ENCODE measurements at places on chromosomes 6 and 20.

DNA sequence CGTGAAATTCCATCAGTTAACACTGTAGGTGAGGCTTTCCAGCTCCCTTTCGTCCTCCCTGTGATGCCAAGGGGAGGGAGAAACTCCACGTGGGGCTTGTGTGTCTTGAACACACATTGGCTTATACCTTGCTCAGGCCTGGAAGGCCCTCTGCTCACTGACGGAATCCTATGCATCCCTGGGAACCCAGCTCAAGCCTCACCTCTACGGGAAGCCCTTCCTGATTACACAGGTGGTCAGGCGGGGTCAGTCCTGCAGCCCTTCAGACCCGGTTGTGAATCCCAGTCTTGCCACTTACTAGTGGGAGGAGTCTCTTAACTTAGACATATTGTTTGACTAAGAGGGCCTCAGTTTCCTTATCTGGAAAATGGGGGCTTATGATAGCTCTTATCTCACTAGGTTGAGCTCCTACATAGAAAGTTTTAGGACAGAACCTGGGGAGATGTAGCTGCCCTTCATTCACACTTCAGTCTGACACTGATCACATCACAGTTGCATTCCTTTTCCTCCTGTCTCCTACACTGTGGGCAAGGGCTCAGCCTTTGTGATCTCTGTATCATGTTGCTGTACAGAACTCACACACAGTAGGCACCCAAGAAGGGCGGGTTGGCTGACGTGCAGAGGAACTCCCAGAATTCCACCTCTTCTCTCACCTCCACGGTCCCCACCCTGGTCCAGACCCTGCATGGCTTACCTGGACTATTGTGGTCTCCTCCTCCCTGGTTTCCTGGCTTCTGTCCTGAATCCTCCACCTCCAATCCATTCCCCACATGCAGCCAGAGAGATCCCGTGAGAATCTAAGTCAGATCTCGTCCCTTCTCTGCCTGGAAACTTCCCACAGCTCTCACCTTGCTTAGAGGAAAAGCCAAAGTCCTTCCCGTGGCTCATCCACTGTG lies 129.6 kb downstream of the CEBPB start:
- DNase-seq = no peak

GRCh38 chr6:140548366-140548765 lies 1173.9 kb upstream of the CITED2 start:
- DNase-seq = no peak

DNA sequence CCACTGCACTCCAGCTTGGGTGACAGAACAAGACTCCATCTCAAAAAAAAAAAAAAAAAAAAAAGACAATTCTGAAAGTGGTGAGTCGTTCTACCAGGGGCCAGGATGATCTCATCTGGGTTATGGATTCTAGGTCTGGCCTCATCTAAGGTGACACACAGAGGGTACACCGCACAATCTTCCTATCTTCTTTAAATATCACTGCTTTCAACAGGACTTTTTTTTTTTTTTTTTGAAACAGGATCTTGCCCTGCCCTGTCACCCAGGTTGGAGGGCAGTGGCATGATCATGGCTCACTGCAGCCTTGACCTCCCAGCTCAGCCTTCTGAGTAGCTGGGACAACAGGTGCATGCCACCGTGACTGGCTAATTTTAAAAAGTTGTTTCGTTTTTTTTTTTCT lies 67.7 kb downstream of the SLC16A10 start:
- DNase-seq = no peak

GRCh38 chr6:19838442-19839236 lies 1.5 kb downstream of the ID4 start:
- DNase-seq = no peak

GRCh38 chr20:63315731-63316491 lies 22.9 kb downstream of the COL20A1 start:
- no peak for DNase-seq

DNA sequence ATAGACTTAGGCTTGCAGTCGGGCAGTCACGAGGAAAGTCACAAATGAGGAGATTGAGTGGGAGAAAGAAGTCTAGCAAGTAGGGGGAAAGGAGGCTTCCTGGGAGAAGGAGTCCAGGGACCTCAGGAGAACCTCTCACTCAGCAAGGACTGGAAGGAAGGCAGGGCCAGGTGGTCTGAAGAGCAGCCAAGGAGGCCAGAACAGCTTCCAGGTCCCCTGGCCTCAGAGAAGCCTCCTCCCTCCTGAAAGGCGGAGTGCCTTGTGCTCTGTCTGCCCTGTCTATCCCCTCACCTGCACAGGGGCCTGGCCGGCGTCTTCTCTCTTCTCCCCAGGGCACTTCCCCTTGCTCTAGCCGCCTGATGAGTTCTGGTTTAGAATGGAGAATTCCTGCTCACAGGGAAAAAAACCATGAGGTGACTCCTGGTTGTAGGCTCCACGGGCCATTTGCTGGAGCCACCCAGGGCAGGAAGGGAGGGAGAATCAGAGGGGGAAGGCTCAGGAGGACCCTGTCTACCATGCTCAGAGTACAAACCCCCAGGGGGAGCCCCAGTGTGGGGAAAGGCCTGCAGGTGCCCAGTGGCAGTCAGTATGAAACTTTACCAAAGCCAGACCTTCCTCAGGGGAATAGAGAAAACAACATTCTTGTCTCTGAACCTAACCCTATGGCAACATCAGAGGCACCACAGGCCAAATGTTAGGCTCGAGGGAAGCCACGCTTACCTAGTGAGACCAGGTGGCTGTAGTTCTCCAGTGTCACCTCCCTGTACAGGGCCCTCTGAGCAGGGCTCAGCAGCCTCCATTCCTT lies 11.2 kb downstream of the ZNF337 start:
- DNase-seq = no peak

DNA sequence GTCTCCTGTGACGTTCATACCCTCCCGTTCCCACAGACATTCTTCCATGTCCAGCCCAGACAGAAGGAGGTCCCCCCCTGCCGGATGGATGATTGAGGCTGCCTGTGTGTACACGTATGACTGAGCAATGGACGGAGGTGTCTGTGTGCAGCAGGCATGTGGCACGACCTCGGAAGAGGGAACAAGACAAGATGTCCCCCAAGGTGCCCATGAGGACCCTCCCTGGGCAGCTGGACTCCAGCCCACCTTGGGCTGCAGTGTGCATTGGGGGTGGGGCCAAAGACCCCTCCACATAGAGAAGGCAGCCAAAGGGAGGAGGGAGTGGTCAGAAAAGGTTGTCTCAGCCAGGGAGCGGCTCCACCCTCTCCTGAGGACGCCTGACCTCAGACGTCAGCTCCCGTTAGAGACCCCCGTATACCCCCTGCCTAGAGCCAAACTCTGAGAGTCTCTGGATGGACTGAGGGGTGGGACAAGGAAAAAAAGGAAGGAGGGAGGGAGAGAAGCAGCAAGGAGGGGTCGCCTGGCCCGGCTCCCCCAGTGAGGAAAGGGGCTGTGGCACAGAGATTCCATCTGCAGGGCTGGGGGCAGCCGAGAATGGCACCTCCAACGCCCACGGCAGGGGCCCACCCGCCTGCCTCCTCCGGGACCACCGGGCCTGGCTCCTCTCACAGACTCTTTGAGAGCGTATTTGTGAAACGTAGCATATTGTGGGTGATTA lies 92.9 kb upstream of the BHLHE23 start:
- no peak for DNase-seq

DNA sequence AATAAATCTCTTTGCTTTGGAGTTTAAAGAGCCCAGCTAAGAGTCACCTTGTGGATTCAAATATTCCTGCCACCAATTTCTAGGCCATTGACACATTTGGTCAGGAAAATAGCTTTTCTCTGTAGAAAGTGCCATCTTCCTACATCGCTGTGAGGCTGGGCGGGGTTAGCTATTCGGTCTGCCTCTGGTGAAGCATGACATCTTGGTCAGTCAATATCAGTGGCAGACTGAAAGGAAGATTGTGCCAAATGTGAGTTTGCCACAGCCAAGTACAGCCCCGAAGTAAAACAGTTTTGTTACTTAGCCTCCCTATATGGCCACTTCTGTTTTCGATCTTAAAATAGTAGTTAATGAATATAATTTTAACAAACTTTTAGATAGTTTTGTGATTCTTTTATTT lies 65.5 kb upstream of the FABP7 start:
- DNase-seq = no peak
